LoVo (cell line): ENCODE measurements at places on chromosomes 5 and 9.

DNA sequence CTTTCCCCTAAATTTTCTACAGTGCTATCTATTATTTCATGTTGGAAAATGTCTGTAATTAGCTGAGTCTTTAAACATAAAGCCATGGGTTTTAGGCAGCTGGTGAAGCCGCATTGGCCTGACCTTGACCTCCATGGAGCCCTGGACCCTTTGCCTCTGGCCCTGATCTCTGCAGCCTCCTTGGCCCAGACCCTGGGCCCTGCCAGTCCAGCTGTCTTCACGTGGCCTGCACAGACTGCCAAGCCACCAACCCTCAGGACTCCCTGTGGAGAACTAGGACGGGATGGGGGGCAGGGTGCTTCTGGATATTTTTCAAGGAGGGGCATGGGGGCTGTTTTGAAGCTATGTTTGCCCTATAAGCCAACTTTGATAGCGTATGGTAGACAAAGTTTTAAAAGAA, 29.8 kb upstream of the PPARGC1B start:
- DNase-seq, result no peak

GRCh38 chr5:61347080-61347479, 15.0 kb downstream of the ZSWIM6 start:
- DNase-seq, result no peak

- no peak for DNase-seq
Measured at GRCh38 chr9:76911971-76912370, 6.1 kb upstream of the PRUNE2 start.

GRCh38 chr5:68406767-68407241, 191.2 kb downstream of the PIK3R1 start:
- no peak for DNase-seq

DNA sequence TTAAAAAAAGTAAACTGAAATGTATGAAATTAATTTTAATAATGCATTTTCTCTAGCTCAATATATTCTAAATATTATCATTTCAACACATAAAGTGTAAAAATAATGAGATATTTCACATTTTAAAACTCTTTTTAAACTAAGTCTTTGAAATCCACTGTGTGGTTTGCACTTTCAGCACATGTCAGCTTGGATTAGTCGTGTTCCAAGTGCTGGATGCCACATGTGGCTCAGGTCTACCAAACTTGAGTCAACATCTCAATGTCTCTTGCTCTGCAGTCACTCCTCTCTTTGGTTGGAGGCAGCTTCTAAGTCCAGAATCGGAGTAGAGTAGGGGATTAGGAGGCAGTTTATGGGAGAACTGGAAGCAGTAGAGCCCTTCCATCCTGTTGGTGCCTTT, 173.7 kb upstream of the ANKRD55 start:
- DNase-seq, result no peak

GRCh38 chr9:70478963-70479641, 64.6 kb upstream of the KLF9 start:
- DNase-seq, result no peak

- DNase-seq, result no peak
Measured at GRCh38 chr9:134438195-134438788, 112.0 kb downstream of the RXRA start.

DNA sequence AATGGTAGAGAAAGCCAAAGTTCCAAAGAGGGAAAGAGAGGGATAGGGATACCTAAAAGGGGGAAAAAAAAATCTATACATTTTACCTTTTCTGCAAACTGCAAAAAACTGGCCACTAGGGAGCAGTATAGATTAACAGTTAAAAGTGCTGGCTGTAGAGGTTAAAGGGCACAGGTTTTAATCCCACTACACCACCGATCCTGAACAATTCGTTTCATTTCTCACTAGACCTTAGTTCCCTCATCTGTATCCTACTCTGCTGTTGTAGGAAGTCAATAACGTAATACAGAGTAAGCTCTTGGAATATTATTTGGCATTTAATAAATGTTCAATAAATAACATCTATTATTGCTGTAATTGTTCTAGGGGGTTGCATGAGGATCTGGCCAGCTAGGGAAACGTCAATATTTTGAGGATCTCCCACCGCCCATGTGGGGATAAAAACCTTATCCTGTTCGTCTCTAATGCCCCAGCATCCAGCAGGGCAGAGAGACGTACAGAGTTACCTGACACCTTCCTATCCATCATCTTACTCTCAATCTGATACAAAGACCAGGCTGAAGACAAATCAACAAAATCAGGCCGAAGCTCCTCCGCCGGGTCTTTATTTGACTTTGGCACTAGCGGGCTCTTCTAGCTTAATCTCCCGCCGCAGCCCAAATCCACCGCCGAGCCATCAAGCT, 757 bp downstream of the CDC26 start:
- DNase-seq, result peak; percentile 67

DNA sequence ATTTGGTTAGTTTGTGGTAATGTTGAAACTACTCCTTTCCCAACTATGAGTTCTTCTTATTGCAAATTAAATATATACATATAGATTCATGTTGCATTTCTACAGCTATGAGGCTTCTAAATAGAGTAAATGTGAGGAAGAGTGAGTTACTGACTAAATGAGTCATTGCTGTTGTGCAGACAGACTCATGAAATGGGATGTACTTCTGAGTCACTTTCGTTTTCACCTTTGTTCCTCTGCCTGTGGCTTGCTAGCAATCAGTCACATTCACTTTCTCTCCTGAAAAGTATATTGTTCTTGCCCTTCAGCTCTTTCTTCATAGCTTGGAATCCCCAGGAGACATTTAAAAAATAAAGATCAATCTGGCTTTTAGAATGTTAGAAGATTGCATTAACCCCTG, 295.5 kb upstream of the SMC2 start:
- DNase-seq, result peak; percentile 38

DNA sequence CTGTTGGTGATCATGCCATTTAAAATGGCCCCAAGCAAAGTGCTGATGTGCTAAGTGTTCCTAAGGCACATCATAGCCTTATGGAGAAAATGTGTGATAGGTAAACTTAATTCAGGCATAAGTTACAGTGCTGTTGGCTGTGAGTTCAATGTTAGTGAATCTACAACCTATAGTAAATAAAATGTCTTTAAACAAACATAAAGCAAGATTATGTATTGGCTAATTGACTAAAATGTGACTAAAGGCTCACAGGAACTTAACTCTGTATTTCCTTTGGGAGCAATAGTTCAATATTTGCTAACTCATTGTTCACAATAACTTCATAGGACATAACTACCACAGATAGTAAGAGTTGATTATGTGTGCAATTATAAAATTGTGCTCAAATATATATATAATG, 49.4 kb upstream of the LRRC19 start:
- no peak for DNase-seq

DNA sequence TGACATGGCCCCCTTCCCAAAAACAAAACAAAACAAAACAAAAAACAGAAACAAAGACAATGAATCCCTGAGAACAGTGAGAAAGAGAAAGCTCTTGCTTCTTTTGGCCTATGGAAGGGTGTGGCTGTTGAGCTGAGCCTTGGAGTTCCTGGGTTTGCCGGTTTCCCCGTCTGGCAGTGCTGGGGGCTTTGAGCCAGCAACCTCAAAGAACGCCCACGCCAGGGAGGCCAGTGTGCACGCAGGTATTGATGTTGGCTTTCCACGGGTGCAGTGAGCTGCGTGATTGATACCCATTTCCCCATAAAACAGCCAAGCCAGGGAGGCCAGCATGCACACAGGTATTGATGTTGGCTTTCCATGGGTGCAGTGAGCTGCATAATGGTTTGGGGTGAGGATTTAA, 8.3 kb upstream of the LCN1 start:
- no peak for DNase-seq

GRCh38 chr9:22147813-22148527, 138.9 kb upstream of the CDKN2B start:
- no peak for DNase-seq

DNA sequence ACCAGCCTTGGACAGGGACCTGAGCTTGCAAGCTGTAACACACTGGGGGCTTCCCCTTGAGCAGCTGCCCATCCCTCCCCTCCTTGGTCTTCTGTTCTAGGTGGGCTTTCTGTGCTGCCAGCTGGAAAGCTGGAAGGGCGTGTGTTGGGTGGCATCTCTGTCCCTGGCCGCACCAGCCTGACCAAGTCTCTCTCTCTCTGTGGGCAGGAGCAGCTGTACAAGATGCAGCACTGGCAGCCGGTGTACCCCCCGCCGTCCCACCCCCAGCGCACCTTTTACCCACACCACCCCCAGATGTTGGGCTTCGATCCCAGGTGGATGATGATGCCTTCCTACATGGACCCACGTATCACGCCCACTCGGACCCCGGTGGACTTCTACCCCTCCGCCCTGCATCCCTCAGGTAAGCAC, 32.1 kb upstream of the POMT1 start:
- no peak for DNase-seq

DNA sequence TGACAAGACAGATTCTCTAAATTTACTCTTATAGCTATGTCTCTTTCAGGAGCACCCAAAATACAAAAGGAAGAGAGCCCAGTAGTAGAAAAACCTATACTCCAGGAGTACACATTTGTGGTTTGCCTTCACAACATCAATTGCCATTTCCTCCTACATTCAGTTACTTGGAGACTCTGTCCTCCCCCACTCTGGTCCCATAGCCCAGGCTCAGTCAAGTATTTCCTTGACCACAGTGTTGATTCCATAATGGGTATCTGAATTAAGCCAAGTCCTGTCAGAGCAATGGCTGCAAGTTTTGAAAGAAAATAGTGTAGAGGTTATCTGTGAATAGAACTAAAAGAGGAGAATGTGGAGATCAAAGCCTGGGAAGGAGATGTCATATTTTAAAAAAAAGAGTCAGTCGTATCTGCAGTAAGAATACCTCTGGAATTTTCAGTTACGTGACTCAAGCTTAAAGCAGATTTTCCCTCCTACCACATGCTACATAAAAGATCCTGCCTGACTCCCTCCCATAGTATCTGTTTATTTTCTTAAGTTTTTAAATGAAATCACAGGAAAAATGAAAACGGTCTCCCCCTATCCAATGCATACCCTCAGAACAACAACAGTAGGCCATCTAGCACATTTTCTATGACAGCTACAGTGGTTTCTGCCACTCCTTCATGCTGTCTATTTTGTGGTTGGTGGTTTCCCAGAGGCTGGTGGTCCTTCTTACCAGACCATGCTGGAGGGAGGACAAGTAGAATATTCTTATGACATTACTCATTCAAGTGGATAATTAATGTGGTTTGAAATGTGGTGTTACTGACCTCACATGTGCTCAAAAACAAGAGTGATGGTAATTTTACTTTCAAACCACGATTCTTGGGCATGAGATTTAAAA, 249.7 kb upstream of the TMEM161B start:
- DNase-seq, result no peak

- DNase-seq, result no peak
Measured at GRCh38 chr5:56529666-56530430, 285.5 kb upstream of the MAP3K1 start.

DNA sequence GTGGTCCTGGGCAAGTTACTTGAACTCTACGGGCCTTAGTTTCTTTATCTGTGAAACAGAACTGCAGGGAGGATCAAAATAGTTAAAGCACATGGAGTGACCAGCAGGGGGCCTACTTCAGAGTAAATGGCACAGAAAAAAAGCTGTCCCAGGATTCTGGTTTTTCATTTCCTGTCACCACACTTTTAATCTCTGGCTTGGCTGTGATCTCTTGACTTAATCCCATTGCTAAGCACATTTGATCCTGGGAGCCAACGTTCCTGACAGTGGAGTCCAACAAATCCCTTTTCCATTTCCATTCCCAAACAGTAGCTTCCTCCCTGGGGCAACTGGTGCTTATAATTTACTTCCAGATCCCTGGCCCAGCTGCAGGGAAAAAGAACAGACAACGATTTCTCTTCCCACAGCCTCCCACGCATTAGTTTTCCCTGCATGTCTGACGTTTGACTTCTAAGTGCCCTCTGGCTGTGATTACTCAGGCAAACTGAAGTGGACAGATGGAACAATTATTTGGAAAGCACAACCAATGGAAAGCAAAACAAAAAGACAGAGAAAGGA, 136.5 kb upstream of the STK32A start:
- peak; percentile 38 for DNase-seq

DNA sequence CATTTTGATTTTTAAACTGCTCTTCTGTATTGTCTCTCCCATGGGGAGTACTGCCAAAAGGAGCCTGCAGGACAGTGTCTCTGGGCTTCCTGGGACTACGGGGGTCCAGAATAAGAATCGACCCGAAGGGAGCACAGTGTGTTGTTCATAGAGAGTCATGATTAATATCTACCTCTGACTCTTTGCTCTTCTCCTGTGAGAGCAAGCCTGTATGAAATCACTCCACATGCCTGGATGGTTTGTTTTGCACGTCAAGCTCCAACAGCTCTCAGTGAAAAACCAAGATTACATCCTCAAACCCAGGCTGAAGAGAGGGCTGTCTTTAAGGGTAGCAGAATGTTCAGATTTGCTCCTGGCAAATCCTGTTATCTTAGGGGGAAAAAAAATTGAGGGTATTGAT, 1860.0 kb upstream of the WWC1 start:
- DNase-seq, result no peak

DNA sequence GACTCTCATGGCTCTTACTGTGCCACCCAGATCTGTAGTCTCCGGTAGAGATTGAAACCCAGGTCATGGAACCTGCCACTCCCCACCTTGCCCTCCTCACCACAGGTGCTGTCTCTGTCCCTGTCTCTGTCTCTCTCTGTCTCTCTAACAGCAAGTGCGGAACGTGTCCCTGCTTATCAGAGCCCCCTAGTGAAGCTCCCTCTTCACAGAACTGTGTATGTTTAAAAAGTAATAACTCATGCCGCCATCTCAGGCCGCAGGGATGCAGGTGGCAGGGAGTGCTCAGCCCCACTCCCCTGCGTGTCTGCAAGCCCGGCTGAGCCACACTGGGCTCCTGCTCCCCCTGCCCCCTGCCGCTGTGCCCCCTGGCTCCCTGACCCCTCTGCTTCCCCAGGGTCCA, 43.8 kb downstream of the UNC5A start:
- no peak for DNase-seq

DNA sequence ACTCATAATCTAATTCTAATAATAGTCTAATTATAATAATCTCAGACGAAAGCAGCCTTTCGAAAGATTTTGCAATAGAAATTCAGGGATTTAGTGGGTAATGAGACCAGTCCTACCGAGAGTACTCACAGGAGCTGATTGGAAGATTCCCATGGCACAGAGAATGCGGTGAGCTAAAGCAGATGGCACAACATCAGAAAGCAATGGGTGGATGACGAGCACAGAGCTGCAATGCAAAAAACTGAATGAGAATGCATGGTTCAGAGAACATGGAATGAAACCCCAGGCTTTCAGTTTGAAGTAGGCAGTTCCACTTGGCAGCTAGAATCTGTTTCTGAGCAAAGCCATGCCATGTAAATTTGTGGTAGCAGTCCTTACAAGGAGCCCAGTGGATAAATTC, 78.2 kb upstream of the SPINK5 start:
- no peak for DNase-seq

- no peak for DNase-seq
Measured at GRCh38 chr5:133121611-133122150, 69.9 kb downstream of the HSPA4 start.

GRCh38 chr9:81125446-81126092, 563.8 kb downstream of the TLE1 start:
- peak; percentile 4 for DNase-seq

GRCh38 chr5:171537070-171537849, 117.8 kb downstream of the FGF18 start:
- DNase-seq, result no peak

DNA sequence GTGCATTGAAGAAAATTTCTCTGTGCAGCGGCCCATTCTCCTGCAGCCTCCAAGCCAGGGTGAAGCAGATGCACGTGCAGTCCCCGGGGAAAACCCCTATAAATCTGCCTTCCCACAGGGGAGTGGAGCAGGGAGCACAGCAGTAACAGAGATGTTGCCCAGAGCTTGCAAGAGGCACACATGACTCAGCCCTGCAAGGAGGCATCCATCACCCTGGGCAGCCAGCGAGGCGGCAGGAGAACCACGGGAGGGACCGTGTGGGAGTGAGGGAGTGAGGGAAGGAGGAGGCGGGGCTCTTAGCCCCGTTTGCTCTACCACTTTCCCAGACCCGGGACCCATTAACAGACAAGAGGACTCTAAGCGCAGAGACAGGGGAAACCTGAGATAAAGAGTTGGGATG, 96.2 kb upstream of the ARAP3 start:
- no peak for DNase-seq
